Activated T-cell treated with anti-CD3 and anti-CD28 coated beads, Interleukin-2, amount 50 U/mL, for 72 hours (primary cell): ENCODE measurements at places on chromosomes 6 and 20. TPM values are rescaled to one million over a fixed set of nuclear protein-coding genes. Genes with fewer than 3 reads are reported as not detected.

TP53TG5 gene
- total RNA-seq = 0.83 TPM

CST2 gene
- total RNA-seq = not detected

AGER gene
- total RNA-seq = 48.0 TPM

CLPSL2 gene
- not detected for total RNA-seq

CEP250 gene
- 55.0 TPM for total RNA-seq

GLP1R gene
- total RNA-seq = 2.1 TPM

RAET1G gene
- not detected for total RNA-seq

GRCh38 chr6:1625794-1626435 lies 16.2 kb downstream of the FOXC1 start:
- no peak for DNase-seq

GRCh38 chr20:37760322-37760721 lies 66.5 kb downstream of the CTNNBL1 start:
- no peak for DNase-seq

GRCh38 chr20:37484331-37484730 lies 36.7 kb upstream of the NNAT start:
- DNase-seq = no peak

GRCh38 chr6:42967228-42967627 lies 6.7 kb downstream of the GNMT start:
- no peak for DNase-seq

GRCh38 chr6:129785047-129785755 lies 75.2 kb upstream of the ARHGAP18 start:
- no peak for DNase-seq

DNA sequence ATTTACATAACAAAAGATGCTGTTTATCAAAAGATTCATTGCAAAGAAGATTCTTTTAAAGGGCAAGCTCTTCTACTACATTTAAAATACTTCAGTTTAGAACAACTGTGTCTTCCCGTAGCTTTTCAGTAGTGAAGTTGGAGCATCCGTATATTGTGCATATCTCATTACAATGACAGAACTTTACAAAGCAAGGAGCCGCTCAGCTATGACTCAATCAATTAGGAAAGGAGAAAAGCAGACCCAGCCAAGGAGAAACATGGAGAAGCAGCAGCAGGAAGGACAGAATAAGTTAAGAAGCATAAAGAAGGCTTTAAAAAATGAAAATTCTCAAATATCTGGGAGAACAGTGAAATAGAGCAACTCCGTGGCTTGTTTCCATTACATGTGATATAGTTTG lies 132.6 kb upstream of the SMLR1 start:
- DNase-seq = no peak

GRCh38 chr6:15770347-15771143 lies 107.7 kb upstream of the DTNBP1 start:
- DNase-seq = peak; percentile 53

- DNase-seq = peak; percentile 47
Observed at GRCh38 chr6:146700078-146700686, 101.4 kb downstream of the ADGB start.

DNA sequence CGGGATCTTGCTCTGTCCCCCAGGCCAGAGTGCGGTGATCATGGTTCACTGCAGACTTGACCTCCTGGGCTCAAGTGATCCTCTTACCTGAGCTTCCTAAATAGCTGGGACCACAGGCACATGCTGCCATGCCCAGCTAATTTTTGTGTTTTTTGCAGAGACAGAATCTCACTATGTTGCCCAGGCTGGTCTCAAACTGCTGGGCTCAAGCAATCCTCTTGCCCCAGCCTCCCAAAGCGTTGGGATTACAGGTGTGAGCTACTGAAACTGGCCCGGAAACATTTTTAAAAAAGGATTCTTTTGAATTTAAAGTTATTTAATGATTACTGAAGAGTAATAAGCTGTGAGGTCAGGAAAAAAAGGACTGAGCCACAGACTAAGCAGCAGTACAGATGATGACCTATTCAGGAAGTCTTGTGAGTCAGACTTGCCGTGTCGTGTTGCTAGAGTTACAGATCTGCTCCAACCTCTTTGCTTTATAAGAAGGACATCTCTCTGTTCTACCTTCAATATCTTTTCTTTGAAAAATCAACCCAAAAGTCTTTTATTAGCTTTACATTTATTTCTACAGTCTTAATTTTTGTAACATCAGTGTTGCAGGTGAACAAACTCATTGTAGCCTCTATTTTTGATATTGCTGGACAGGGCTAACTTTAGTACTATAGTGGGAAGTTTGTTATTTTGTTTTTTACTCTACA lies 108.7 kb downstream of the NCOA3 start:
- peak; percentile 75 for DNase-seq

DNA sequence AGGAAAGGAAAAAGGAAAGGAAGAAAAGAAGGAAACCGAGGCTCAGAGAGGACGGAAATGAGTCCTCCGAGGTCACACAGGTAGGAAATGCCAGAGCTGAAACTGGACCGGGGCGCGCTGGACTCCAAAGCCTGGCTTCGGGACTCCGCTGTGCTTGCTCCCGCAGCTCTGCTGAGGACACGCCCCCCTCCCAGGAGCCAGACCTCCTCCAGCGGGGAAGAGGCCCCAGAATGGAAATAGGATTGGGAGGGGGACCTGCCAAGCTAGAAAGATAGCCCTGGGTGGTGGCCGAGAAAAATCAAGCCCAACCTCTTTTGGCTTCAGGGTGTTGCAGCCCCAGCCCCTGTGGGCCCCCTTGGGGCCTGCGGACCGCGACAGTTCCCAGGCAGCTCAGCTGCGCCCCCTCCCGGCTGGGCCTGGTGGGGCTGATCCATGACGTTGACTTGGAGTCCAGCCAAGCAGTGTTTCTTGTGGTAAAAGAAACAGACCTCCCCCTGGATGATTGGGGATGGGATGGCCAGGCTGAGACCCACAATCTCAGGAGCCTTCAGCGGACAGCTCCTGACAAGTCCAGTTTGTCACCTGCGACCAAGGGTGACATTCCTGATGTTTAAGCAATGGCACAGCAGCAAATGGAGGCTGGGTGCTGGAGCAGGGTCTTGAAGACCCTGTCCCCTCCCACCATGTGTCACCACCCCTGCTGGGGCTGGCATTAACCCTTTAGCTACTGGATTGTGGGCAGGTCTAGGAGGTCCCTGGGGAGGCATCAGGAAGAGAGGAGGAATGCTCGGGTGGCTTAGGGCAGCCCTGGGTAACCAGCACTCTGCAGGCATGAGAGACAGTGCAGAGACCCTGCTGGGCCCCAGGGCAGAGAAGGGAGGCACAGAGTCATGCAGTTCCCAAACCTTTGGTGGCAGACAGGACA lies 55.4 kb downstream of the RIPOR3 start:
- DNase-seq = peak; percentile 70

- no peak for DNase-seq
Observed at GRCh38 chr6:71028236-71028876, 71.5 kb upstream of the B3GAT2 start.

GRCh38 chr6:98142839-98143238 lies 691.5 kb upstream of the POU3F2 start:
- DNase-seq = no peak
